ENCODE measurements at places on chromosomes 3 and 15.

- DNase-seq = no peak
Observed at GRCh38 chr3:145015253-145015652, 1043.6 kb downstream of the DIPK2A start.

GRCh38 chr3:152213203-152213602, 55.5 kb upstream of the MBNL1 start:
- no peak for DNase-seq

GRCh38 chr3:29152379-29152778, 128.5 kb upstream of the RBMS3 start:
- no peak for DNase-seq

DNA sequence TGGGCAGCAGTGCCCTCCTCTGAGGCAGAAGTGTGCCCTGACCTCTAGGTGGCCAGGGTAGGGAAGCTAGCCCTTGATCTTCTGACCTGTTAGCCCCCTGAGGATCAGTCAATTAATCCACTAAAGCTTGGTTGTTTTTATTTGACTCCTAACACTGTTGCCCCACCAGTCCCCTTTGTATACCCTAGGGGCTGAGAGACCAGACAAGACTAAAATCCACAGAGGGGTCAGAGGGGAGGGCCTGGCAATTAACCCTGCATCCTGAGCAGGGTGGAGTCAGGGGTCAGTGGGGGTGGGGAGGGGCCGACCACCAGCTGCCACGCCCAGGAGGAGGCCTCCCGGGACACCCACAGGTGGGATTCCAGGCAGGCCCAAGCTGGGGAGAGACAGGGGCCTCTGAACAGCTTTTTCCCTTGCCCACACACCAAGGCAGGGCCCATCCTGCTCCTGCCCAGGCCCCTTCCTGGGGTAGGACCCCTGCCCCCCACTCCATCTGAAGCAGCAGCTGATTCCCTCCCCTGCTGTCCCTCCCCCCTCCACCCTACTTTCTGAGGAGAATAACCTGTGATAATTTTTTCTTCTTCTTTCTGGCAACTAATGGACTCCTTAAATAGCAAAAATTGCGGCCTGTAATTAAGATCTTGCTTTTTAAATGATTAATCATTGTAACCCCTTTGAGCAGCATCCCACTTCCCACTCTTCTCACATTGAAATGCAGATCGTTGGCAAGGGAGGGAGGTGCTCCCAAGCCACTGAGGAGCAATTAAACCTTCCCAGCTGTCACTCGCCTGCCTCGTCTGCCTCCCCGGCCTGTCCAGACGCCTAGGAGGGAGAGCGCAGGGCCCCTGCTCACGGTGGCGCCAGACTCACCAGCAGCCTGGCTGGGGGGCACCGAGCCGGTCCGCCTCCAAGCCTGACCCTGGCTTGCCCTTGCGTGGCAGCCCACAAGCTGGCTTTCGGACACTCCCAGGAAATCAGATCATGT, 51.9 kb downstream of the RHCG start:
- no peak for DNase-seq

GRCh38 chr3:164208821-164209220, 869.5 kb downstream of the SI start:
- DNase-seq = no peak

GRCh38 chr3:172513488-172513887, 9.7 kb downstream of the TNFSF10 start:
- no peak for DNase-seq

- no peak for DNase-seq
Observed at GRCh38 chr15:53331328-53332190, 427.9 kb downstream of the WDR72 start.

DNA sequence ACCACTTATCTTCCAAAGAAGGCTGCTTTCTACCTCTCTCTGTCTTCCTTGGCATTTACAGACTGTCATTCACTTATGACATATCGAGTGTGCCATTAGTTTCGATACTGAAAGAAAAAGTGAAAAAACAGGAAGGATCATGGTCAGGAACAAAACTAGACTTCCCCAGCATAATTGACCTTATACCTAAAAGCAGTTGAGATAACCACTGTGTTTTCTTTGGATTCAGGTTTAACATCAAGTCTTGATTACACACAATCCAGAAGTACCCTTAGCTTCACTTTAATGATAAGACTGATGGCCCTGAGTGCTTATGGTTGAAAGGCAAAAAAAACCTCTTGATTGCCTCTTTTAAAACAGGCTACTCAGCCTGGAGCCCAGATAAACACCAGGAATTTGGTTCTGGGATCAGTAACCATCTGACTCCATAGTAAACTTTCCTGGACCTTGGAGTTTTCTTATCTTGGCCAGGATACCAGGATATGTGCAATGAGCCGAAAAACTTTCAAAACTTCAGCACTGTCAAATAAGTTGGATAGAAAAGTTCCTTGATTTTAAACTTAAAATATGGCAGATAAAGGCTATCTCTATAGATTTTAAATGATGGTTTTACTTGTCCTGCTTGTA, 5.0 kb upstream of the UACA start:
- DNase-seq = no peak

DNA sequence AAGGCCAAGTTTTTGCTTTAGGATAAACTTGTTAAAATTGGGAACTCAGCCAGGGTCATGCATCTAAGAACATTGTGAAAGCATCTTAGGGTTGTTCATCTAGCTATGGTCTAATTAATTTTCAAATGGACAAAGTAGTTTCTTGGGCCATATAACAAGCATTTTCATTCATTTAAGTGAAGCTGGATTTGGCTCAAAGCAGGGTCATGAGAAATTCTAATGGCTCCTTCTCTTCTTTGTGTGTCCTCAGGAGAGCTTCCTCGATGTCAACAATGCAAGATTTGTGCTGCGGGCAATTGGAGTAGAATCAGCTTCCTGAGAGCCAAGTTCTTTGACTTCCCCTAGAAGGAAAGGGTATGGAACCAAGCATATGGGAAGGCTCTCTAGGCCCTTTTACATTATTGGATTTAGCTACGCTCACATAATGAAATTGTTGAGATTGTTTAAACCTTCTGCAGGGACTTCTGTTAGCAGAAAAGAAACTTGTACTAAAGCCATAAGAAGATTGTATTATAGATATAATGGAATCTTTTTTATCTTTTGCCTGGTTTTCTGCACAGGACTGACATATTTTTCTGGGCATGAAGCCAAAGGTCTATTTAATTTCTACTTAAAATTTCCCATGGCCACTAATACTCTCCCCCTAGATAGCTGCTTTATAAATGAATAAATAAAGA, 1.8 kb upstream of the SAMMSON start:
- DNase-seq = no peak

DNA sequence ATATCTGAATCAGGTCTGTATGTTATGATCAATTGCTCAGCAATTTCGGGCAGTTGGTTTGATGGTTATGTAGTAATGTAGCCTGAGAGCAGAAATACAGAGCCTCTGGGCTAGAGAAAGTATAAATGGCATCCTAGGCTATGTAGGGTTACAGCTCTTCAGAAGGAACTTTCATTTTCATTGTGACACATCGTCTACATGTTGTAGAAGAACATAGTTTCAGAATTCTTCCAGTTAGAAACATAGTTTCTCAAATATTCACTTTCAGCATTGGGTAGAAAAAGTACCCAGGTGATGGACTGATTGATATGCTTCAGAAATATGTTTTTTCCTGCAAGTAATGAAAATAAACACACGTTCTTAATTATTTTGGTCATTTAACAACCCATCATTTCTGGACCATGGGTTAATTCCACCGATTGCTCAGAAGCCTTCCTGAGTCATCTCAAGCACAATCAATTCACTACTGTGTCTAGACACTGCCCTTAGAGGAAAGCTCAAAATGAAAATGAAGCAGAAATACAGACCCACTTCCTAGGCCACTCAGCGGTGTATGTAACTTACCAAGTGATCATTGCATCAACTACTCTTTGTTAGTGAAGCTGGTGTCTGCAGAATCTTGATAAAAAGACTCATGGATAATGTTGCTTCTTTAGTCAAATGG, 88.8 kb upstream of the TSEN2 start:
- DNase-seq = no peak

DNA sequence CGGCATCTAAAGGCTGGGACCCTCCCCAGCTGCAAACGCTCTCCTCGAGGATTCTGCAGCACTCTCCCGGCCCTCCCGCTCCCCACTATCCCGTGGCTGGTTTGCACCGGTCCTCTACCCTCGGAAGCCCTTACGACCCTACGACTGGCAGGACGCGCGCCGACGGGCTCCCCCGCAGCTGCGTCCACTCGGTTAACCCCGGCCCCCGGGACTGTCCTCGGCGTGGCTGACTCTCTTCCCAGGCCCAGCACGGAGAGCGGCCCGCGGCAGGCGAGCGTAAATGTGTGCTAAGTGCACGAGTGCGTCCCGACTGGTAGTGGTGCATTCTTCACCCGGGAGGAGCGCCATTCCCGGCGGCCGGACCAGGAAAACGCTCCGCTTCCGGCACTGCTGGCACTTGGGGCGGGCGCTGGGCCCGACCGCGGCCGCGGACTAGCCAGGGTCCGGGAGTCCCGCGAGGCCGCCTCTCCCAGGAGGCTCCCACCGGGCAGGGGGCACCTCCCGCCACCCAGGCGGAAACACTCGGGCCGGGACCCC, 508 bp downstream of the GORASP1 start:
- no peak for DNase-seq

DNA sequence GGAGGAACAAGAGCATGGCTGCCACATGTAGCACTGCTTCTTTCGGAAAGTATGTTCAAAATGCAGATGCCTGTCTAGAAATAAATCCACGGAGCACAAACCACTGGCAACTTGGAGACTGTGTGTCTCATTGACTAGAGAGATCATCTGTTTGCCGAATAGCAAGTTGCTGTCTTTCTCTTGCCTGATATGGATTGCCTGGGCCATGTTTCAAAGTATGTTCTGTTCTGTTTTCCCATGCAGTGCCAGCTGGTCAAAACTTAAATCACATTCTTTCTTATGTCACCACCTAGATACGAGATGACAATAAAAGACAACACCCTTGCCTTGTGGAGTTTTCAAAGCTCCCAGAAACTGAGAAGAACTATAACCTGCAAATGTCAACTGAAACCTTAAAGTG, 318.9 kb downstream of the RYR3 start:
- DNase-seq = no peak

- no peak for DNase-seq
Observed at GRCh38 chr3:161540594-161540993, 44.0 kb downstream of the OTOL1 start.

GRCh38 chr3:116288485-116288884, 156.8 kb downstream of the LSAMP start:
- no peak for DNase-seq

GRCh38 chr3:116776880-116777785, 67.6 kb downstream of the TUSC7 start:
- DNase-seq = no peak
